Tongue (tissue), 3 donors: ENCODE measurements at places on chromosomes 7 and 10. TPM values are rescaled to one million over a fixed set of nuclear protein-coding genes. Genes with fewer than 3 reads are reported as not detected.

Gene CDHR3
- total RNA-seq: 4.1 TPM

Gene CTNNA3
- 15.5 TPM for total RNA-seq

Gene FANK1
- 3.2 TPM for total RNA-seq

Gene TRIM56
- 11.9 TPM for total RNA-seq

Gene VWDE
- total RNA-seq: 3.1 TPM

Gene RARRES2
- total RNA-seq: 35.5 TPM

Gene SLC26A4
- total RNA-seq: 1.1 TPM

Gene LOXL4
- 10.5 TPM for total RNA-seq

Gene DDC
- not detected for total RNA-seq

Gene SUGCT
- 9.9 TPM for total RNA-seq

Gene THNSL1
- total RNA-seq: 9.7 TPM

Gene GOLGA7B
- 0.10 TPM for total RNA-seq

Gene GIMAP8
- total RNA-seq: 12.2 TPM

Gene GBF1
- total RNA-seq: 37.4 TPM

Gene NKX2-3
- 6.2 TPM for total RNA-seq

Gene BUD31
- 35.9 TPM for total RNA-seq

Gene HKDC1
- 0.51 TPM for total RNA-seq
